ENCODE measurements at places on chromosomes 13 and 19.

GRCh38 chr13:59437544-59438301 lies 726.0 kb downstream of the DIAPH3 start:
- DNase-seq: no peak

GRCh38 chr13:76792731-76793347 lies 93.4 kb downstream of the KCTD12 start:
- no peak for DNase-seq

DNA sequence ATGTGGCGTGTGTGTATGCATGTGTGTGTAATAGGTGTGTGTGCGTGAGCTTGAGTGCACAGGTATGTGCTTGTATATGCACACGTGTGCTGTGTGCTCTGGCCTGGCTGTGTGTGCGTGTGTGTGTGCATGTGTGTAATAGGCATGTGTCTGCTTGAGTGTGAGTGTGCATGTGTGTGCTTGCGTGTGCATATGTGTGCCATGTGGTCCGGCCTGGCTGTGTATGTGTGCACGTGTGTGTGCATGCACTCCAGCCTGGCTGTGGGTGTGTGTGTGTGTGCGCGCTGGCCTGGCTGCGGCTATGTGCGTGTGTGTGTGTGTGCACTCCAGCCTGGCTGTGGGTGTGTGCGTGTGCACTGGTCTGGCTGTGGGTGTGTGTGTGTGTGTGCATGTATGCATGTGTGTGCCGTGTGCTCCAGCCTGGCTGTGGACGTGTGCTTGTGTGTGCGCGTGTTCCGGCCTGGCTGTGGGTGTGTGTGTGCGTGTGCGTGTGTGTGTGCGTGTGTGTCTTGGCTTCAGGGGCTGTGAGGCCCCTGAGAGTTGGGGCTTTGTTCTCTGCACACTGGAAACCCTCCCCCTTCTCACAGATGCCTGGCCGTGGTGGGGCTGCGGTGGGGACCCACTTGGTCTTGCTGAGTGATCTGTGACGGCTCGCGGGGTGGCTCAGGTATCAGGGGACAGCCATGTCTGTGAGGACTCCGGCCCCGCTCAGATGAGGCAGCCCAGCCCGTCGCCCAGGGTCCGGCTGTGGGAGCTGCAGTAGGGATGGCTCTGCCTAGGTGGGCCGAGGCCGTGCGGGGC lies 8.2 kb downstream of the SPPL2B start:
- no peak for DNase-seq

- no peak for DNase-seq
Measured at GRCh38 chr19:51687791-51688670, 5.1 kb upstream of the SPACA6 start.

- no peak for DNase-seq
Measured at GRCh38 chr19:33461256-33462111, 60.1 kb downstream of the PEPD start.

Data from CD4-positive, alpha-beta T cell treated with Interferon alpha-2 for 1 hour (primary cell).